ENCODE measurements at places on chromosomes 2 and 18.

DNA sequence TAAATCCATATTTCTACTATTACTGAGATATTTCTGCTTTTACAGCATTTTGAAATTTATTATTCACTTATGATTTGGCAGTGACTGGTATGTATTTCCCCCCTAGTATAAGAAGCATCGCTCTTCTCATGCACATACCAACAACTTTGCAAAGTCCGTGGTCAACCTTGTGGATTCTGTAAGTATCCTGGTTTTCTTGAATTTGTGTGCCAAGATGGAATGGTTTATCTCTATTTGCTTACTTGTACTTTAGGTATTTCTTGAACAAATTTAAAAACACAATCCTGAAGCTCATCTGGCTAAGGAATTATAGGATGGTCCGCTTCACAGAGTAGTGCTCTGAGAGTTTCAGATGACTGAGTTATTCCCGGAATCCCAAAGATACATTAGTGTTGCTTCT lies 85.0 kb upstream of the FAM237A start:
- peak; percentile 36 for DNase-seq

GRCh38 chr18:10850840-10851239 lies 298.5 kb downstream of the PIEZO2 start:
- no peak for DNase-seq

DNA sequence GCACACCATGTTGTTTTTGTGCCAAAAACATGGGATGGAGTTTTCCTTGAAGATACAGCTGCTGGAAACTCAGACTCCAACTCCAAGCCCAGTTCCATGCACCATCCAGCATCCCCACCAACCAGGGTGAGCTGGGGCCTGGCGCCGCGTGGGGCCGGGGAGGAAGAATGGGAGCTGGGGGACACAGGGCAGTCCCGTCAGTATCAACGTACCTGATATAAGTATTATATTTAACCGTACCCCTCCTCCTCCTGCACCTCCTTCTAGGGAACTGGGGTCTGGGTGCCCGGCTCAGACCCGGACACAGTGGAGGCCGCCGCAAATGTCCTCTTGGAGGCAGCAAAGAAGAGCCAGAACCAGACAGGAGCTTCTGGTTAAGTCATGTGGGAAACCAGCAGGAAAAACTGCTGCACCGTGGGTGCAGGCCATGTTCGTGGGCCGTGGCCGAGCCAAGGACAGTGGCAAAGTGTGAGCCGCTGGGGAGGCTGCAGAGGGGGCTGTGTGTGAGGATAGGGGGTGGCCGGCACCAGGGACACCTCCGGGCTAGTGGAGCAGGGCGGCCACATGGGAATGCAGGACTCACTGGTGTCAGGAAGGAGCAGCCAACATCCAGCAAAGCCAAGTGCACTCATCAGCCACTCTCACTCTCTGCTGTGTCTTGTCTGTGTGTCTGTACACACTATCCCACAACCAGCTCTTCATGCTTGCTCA lies 112.6 kb downstream of the TMEM18 start:
- DNase-seq: no peak

DNA sequence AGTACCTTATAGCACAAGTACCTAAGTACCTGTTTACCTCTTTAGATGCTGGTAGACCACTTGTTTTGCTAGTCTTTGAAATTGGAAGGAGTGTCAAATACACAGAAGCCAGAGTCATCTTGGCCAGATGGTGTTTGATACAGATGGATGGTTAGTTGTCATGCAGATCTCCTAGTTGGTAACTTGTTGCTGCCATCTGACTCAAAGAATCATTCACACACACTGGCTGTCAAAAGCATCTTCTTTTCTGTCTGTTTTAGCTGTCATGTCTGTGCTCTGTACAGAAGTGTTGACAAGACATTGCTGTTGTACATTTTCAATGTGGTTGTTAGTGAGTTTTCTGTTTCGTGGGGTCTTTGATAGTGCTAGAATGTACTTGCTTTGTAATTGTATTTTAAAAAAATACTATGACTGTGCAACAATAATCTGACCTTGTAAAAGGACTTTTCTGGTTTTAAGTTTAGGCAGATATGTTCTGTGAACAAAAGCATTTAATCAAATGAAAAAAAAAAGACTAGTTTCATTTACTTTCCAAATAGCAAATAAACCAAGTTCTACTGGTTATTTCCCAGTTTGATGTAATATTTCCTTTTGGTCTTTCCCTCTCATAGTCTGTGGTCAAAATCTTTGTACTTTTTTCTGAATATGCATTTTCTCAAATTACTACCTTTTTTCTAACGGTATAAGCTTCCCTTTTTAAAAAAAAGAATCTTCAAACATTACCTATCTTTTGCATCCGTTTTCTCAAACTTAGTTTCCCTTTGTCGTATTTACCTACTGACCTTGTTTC lies 39.9 kb downstream of the TANK start:
- no peak for DNase-seq

- no peak for DNase-seq
Measured at GRCh38 chr2:16607301-16607700, 58.3 kb downstream of the CYRIA start.
